T-helper 9 cell (primary cell): ENCODE measurements at places on chromosomes 16 and 17.

GRCh38 chr16:57278494-57278893 lies 6.0 kb downstream of the PLLP start:
- no peak for DNase-seq

- no peak for DNase-seq
These were observed 7.3 kb downstream of the GNA13 start for GRCh38 chr17:65049085-65049756.

GRCh38 chr16:25895380-25895779 lies 203.6 kb downstream of the HS3ST4 start:
- no peak for DNase-seq

DNA sequence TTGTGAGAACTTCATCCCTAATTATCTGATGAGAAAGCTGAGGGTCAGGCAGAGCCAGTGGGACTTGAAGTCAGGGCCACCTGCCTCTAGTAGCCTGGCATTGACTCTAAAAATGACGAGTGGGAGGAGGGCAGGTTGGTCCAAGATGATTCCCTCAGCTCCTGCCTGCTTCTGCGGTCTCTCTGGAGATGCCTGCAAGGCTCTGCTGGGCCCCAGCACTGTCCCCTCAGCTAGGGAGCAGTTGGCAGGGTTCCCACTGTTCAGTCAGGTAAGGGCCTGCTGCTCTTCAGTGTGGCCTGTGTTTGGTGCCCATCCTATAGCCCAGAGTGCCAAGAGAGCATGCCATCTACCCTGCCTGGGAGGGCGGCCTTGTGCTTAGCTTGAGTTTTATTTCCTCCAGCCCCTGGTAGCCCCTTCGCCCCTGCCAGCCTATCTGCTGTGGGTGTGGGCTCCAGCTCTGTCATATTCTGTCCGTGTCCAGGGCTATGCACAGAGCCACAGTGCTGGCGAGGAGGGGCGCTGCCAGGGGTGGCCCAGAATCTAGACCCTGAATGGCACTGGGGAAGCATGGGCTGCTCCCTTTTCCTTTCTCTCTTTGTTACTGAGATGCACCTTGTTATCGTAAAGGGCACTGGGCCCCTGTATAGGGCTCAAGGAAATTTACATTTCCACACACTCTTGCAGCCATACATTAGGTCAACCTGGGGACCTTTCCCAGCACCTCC lies 68.5 kb downstream of the CYLD start:
- DNase-seq: no peak

GRCh38 chr17:58187063-58187462 lies 5.5 kb upstream of the EPX start:
- no peak for DNase-seq

- no peak for DNase-seq
These were observed 2.7 kb downstream of the NUFIP2 start for GRCh38 chr17:29291163-29291752.

- no peak for DNase-seq
These were observed 68.2 kb downstream of the DYNLRB2 start for GRCh38 chr16:80608946-80609345.

DNA sequence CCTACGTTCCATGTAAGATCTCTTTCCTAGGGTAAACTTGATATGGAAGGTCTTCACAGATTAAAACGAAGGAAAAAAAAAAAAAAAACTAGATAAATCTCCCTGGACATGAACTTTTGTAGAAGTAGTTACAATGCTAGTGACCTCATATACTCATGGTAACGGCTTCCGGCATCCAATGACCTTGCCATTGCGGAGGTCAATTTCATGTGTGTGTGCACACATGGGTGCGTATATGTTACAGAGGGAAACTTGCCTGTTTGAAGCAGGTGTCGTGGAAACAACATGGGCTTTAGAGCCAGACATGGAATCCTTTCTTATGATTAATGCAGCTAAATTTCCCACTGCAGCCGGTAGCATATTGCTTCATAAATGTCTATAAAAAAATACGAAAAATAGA lies 435.5 kb downstream of the MAF start:
- DNase-seq: no peak

DNA sequence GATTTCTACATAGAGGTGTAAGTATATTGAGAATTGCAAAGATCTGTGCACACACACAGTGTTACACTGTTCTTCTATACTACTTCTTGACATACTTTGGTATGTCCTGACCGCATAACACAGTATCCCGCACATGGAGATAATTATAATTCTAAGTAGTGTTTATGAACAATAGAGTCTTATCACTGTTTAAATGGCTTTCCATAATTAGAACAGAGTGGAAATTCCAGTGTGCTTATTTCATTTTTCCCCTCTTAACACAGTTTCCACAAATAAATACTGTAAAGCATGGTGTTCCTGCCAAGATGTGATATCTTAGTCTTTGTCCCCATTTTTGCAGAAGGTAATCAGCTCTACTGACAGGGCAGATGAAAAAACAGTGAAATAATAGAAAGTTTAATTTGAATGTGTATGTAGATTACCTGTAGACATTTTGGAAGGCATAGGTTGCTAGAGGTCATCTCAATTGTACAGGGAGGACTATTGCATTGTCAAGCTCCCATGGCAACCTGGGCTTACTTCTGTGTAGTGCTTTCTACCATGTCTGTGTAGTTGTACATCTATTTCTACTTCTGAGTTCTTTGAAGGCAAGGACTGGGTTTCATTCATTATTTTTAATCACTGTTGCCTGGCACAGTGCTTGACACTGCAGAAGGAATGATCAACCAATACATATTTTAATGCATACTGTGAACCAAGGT lies 10.1 kb upstream of the KRT28 start:
- DNase-seq: no peak

- no peak for DNase-seq
These were observed 236.1 kb upstream of the TNRC6C start for GRCh38 chr17:77722366-77722765.

GRCh38 chr16:9050102-9050830 lies 41.2 kb upstream of the HAPSTR1 start:
- DNase-seq: no peak

GRCh38 chr16:84985079-84986065 lies 26.0 kb downstream of the ZDHHC7 start:
- DNase-seq: no peak

DNA sequence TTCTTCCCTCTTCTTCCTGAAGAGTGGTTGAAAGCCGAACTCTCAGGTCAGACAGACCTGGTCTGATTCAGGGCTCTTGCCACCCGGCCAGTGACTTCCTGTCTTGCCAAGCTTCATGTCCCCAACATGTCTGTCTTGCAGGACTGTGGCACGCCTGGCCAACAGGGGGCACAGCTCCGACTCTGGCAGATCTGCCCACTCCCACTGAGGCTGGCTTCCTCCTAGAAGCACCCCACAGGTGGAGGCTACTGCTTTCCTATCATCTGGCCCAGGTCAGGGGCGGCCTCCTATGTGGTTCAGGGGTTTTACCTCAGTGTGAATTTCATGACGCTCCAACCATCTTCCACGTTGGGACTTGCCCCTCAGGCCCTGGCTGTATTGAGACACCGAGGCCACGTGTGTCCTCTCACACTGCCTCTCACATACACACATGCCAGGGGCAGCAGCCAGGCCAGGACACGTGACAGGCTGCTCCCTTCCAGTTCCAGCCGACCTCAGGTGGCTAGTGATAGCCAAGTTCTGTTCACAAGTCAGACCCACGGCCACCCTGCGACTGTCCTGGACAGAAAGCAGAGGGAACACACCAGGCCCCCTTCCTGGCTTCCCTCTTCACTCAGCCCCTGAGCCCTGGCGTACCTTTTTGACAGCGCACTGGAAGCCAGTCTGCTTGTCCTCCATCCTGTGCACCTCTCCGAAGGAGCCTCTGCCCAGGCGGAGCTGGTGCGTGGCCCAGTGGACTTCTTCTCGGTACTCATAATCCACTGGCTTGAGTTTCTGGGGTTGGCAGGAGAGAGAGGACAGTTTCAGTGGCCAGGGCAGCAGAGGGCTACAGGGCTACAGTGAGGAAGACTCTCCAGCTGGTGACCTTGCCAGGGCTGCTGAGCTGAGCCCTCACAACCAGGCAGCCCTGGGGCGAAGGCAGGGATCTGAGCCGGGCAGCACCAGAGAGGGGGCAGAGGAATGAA lies 22.6 kb upstream of the SPATA32 start:
- no peak for DNase-seq

- peak; percentile 42 for DNase-seq
These were observed 354 bp upstream of the ESRP2 start for GRCh38 chr16:68236137-68236825.

DNA sequence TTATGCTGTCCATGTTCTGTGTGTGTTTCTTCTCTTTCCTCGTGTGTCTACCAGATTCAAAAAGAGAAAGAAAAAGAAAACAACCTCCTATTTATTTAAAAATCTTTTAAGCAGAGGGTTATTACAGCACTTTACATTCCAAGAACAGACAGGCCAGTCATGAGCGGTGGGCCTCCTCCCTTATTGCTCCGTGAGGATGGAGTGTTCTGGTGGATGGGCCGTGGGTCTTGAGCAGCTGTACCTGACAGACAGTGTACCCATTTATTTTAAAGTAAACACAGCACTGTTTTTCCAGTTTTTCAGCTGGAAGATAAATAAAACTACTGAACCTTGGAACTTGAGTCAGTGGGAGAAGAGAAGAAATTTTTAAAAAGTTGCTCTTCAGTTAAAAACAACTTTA lies 52.4 kb downstream of the WWP2 start:
- no peak for DNase-seq

DNA sequence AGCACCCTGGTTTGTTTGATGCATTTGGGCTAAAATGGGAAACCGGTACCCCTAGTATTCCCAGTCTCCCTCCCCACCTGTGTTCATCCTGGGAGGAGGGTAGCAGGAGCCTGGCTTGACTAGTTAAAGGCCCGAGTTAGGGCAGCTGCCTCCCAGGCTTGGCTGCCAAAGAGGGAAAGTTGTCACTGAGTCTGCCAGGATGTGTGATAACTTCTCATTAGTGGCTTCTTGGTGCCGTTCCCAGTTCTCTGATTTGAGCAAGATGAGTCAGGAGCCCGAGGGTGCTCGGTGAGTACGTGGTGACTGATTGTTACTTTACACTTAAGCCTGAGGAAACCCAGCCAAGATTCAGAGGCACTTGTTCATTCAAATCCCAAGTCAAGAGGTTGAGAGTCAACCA lies 2.5 kb downstream of the KRT32 start:
- DNase-seq: no peak

GRCh38 chr17:63096426-63096825 lies 130.4 kb downstream of the TANC2 start:
- DNase-seq: no peak

GRCh38 chr17:39090908-39091665 lies 60.4 kb downstream of the PLXDC1 start:
- DNase-seq: no peak

DNA sequence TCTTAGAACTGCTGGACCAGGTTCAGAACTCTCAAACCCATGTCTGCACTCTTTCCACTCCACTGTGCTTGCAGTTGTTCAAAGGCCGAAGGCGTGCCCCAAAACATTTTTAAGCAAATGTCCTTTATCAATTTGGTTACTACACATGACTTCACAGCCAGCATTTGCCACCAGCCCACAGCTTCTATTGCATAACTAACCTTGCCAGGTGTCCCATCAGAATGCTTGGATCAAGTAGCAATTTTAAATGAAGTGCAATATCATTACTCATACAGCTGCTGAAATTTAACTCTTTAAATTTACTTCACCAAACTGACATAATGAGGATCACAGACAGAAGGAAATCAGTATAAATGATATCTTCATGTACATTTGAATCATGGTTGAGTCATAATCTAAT lies 29.8 kb upstream of the HS3ST3A1 start:
- DNase-seq: no peak

DNA sequence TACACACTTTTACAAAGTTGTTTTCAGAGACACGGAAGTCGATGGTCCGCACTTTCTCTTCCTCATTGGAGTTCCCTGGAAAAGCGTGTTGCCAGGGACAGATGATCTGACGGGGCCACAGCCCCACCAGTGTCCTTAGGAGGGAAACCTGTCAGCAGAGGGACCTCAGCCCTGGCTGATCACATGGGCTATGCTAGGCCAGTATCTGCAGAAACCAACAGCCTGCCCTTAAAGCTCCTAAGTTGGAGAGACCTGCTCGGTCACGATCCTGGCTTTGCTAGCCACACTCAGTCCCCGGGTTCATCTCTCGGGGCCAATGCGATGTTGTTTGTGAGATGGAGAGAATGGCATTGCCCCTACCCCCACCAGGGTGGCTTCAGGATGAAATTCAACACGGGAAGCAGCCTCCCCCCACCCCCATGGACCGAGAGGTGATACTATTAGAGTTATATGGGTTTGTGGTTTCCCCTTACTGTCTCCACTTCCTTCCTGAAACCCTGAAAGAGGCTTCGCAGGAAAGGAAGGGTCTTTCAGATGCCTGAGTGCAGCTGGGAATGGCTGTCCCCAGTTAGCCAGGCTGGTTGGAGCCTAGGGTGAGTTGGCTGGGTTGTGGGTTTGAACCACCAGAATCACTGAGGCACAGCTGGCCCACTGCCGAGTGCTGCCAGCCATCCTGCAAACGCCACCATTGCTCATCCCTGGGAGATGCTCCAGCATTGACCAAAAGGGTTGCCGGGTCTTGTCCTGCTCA lies 16.6 kb downstream of the RMI2 start:
- peak; percentile 8 for DNase-seq

DNA sequence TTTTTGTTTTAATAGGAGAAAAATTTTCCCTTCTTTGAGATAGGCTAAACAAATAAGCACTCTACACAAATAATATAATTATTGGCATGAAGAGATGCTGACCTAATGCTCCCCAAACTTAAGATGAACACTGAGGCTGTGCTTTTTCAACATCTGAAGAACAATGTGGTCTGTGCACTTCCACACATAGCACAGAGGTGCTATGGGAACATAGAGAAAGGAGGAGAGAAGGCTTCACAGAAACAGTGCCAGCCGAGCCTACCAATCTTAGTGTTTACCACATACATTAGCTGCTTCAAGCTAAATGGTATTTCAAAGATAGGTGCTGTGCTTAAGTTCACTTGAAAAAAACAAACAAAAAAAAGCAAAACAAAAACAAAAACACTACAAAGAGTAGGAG lies 72.4 kb downstream of the MYH10 start:
- DNase-seq: no peak

DNA sequence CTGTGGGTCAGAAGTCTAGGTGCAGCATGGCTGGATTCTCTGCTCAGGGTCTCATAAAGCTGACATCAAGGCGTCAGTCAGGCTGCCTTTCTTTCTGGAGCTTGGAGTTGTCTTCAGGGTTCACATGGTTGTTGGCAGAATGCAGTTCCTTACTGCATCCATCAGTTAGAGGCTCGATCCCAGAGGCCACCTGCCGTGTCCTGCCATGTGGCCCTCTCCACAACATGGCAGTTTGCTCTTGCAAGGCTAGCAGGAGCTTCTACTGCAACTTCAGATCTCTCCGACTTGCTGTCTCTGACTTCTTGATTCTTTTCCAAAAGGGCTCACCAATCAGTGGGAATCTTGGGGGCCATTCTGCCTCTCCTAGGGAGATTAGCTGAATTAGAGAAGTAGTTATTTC lies 11.9 kb downstream of the PITPNC1 start:
- no peak for DNase-seq

DNA sequence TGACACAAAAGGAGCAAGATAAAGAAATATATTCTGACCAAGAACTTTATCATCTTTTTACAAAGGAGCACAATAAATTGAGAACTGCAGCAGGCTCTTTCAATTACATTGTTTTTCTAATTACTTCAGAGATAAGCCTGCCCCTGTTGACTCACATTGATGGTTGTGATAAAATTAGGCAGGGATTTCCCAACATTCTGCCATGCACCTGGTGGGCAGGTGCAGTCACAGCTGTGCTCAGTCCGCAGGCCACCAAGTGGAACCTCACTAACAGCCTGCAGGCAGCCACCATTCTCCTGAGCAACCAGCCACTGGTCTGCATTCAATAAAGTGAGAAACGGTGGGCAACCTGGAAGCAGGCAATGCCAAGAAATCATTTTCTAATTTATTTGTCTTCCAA lies 5.1 kb downstream of the FANCA start:
- DNase-seq: no peak
